AG04450 (cell line): ENCODE measurements at places on chromosomes 5 and 9.
A peak's percentile ranks its signal among the peaks of the same experiment; 100 is the strongest.

GRCh38 chr9:76732341-76732958 is 31.8 kb upstream of the PCA3 start:
- no peak for DNase-seq

DNA sequence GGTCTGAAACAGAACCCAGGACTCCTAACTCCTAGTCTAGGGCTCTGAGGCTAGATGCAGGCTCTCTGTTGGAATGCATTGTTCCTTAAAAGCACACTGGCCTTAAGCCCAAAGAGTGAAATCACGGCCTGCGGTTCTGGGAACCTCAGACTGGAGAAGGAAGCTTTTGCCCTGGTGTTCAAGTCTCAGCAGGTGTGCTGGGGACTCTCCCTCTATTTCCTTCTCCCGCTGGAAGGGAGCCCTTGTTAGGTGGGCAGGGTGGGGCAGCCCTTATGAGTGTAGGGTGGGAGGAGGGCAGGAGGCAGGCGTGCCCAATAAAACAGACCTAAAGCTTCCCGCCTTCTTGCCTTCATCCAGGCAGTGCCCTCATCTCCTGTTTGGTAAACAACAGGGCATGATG is 1.8 kb upstream of the PPARGC1B start:
- no peak for DNase-seq

- DNase-seq = no peak
Observed at GRCh38 chr9:19119246-19119645, 8.0 kb downstream of the PLIN2 start.

GRCh38 chr5:82820961-82821845 is 256.0 kb downstream of the TMEM167A start:
- DNase-seq = no peak

DNA sequence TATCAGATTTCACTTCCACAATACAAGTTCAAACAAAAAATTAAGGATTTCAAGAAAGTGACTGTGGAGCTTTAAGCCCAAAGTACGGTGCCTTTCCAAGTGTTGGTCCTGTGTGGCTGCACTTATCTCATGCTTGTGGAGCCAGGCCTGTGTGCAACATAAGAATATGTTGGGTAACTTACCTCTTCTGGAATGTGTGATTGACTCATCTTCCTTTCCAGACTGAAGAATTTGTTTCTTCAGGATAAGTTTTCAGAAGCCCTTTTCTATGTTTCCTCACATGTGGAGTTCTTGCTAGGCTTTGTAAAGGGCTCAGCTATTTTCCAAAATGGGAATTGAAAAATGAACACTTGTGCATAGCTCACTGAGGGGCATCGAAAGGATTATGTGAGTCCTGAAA is 485.1 kb upstream of the PAPPA start:
- peak; percentile 59 for DNase-seq

GRCh38 chr9:84278130-84278529 is 62.4 kb downstream of the SLC28A3 start:
- DNase-seq = no peak

- no peak for DNase-seq
Observed at GRCh38 chr5:178423431-178423830, 166.8 kb downstream of the COL23A1 start.

DNA sequence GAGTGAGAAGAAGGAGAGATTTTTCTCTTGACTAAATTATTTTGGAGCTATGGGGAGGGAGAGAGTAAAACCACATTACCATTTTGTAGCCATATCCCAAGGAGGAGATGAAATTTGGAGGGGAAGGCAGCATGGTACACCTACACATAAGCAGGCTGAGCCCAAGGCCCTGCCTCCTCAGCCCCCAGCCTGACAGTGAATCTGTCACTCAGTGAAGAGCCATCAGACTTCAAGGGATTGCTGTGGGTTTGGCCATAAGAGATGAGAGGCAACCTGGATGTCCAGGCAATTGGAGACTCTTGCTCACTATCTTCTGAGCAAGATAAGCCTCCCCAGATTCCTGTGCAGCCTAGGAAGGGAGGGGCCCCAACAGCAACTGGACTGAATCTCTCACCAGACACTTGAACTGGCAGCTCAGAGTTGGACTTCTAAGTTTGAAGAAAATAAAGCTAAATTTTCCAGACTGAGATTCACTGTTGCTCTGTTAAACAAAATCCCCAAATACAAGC is 216.6 kb downstream of the SEMA6A start:
- DNase-seq = no peak

DNA sequence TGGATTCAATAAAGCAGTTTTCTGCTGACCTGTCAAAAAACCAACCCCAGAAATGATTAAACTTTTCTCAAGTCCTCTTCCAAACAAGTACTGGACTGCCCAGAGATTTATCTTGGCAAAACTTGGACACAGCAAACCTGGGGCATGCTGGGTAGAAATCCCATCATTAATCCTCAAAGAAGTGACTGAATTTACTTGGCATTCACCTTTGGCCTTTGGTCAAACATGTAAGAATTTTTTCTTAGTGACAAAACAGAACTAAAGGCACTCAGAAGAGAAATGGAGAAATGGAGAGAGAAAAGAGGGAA is 248.6 kb upstream of the NREP start:
- DNase-seq = no peak

- no peak for DNase-seq
Observed at GRCh38 chr9:126408004-126408403, 81.4 kb downstream of the MVB12B start.

DNA sequence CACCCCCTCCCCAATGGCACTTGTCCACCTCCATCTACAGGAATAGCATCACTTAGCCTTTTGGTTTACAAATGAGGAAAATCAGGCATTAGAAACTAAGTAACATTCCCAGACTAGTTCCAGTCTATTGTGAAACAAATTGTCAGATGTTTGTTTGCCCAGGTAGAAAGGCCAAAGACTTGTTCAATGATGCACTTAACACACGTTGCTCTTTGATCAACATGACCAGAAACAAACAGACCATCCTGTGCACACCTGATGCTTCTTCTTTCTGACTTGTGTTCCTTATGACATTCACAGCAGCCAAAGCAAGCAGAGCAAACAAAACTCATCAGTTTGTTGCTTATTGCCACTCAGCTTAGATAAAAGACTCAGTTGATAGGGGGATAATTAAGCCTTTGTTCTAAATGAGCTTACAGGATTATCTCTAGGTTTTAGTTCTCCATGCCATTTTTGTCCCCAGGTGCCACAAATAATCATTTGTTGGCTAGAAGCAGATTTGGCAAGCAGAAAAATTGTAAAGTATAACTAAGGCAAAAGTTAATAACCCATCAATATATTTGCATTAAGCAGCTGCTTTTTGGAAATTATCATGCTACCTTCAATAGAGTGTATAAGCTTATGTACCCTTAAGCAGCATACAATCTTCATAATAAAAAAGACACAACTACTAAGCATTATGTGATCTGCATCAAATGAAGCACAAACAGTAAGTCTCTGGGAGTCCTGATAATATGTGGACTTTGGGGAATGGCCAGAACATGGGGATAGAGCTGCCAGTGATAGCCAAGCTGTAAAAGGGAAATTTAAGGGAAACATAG is 26.3 kb upstream of the FST start:
- DNase-seq = no peak

DNA sequence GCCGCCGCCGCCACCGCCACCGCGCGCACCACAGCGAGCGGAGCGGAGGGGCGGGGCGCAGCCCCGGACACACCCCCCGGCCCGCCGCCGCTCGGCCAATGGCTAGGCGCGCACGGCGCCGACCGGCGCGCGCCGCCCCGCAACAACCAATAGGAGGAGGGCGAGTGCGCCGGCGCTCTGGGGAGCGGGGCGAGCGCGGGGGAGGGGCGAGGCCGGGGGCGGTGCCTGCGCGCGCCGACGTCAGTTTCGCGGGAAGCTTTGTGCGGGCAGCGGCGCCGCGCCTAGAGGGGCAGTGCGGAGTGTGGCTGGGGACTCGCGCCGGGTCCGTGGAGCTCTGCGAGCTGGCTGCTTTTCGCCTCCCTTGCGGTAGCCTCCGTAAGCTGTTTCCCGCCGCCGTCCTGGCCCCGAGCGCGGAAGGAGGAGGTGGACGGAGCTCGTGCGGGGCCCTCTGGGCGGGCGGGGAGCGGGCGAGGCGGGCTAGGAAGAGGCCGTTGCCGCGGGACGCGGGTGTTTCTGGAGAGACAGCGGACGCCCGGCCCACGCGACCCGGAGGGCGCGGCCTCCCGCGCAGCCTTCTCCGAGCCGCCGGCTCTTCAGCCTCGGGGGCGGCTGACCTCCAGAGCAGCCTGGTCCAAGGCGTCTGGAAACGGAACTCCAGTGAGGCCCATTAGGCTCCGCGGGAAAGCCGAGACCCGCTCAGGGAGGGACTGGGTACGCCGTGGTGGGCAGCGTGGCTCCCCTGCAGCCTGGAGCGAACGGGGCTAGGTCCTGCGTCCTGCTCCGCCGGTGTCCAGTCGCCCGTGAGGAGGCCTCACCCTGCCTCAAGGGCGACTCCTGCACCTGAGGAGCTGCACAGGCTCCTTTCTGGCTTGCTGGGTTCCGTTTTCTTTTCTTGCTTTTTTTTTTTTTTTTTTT is at the start of gene ZMYND19:
Gene ZMYND19 (minus strand): TSS at position 44 of the 915 bp plus-strand sequence. CDS start 249 bp downstream, outside the sequence.
- peak; percentile 42 for DNase-seq

- DNase-seq = no peak
Observed at GRCh38 chr5:83209963-83210362, 132.6 kb downstream of the XRCC4 start.

- DNase-seq = no peak
Observed at GRCh38 chr9:35978792-35979191, 20.8 kb upstream of the OR2S2 start.

- no peak for DNase-seq
Observed at GRCh38 chr9:8733131-8733954, 933.8 kb upstream of the DMAC1 start.

DNA sequence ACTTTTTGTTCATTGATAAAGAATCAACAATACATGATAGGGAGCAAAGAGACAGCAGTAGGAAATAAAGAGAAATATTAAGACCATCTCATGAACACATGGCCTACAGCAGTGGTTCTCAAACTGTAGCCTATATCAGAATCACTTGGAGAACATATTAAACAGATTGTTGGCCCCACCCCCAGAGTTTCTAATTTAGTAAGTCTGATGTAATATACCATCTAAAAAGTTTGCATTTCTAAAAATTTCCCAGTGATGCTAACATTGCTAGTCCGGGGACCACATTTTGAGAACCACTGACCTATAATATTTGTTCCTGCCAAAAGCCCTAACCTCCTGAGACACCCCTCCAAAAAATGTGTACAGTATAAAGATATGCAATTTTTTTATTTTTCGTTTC is 306.2 kb upstream of the NREP start:
- DNase-seq = no peak

GRCh38 chr5:138241688-138242571 is 28.8 kb upstream of the CDC23 start:
- no peak for DNase-seq

GRCh38 chr5:114419067-114419388 is 57.2 kb downstream of the KCNN2 start:
- no peak for DNase-seq

- DNase-seq = no peak
Observed at GRCh38 chr5:131262953-131263541, 806 bp upstream of the CDC42SE2 start.

DNA sequence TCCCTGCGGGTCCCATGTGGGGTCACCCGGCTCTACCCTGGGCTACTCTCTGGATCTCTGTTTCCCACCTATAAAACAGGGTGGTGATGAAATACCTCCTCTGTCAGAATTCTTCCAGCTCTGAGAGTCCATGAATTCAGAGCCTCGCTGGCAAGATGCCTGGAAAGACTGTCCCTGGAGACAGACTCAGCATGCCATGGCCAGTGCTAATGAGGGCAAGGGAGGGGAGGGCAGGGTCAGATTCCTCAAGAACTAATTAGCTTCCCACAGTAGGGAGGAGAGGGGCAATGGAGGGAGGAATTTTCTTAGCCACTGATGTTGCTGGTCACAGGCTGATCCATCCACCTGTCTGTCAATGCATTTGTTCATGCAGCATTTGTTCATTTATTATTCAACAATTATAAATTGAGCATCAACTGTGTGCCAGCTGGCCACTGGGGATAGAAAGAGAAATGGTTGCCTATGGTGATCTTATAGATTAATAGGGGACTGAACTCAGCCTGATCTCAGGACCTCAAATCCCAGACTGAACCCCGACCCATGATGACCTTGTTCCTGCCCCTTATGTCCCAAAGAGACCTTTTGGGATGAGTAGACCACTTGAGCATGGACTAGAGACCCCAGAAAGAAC is 4.7 kb downstream of the SYNPO start:
- no peak for DNase-seq

GRCh38 chr5:126370796-126371718 is 52.2 kb upstream of the GRAMD2B start:
- DNase-seq = no peak

DNA sequence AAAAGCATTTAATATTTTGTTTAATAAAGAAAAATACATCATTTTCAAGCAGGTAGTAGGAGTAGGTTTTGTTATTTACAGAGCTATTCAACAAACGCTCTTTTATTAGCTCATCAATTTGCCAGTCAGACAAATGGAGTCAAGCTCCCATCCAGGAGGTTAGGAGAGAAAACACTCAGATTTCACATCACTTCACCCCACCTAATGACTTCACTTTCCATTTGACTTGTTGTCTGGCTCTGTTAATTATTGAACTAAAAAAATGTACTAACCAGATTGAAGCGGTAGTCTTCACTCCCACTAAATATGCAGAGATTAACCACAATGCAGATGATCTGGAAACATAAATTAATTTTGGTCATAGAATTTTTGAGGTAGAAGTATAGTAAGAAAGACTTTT is 193.6 kb upstream of the VCAN start:
- DNase-seq = no peak

- no peak for DNase-seq
Observed at GRCh38 chr5:145010834-145011233, 824.3 kb downstream of the PRELID2 start.
